CD4-positive, alpha-beta T cell treated with Interleukin-4 for 1 hour (primary cell): ENCODE measurements at places on chromosomes 7 and 10.
A peak's percentile ranks its signal among the peaks of the same experiment; 100 is the strongest.

DNA sequence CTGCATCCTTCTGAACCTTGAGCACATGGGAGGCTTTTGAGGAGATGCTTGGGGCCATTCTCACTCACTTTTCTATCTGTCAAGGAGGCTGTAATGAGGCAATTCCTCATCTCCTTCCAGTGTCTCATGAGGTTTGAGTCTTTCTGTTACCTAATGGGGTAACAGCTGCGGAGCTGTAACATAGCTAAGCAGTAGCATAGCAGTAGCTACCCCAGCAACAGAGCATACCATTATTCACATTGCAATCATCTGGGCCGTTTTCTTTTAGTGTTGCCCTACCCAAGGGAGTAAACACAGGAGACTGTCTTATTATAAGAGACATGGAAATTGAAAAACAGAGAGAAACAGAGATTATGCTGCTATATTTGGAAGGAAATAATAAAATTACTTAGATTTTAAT is 68.7 kb downstream of the AKR1D1 start:
- DNase-seq, result no peak

DNA sequence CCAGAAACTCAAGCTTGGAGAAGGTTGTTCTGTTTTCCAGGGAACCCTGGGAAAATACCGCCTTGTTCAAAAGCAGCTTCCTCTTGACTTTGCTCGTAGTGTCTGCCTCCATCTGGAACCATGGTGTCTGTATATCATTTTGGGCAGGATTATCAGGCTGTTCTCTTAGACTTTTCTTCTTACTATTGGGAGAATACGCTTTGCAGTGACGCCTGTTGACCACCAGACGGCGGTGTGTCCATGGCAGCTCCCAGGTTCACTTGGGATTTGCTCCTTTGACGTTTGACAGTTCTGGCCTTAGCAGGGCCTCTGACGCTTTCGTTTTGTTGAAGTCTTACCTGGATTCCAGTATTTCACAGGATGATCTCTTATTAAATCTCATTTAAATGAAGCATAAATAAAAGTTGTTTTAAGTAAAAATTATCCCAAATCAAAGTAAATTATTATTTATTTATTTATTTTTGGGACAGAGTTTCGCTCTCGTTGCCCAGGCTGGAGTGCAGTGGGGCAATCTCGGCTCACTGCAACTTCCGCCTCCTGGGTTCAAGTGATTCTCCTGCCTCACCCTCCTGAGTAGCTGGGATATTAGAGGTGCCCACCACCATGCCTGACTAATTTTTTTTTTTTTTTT is 41.8 kb upstream of the GJD4 start:
- peak; percentile 51 for DNase-seq

DNA sequence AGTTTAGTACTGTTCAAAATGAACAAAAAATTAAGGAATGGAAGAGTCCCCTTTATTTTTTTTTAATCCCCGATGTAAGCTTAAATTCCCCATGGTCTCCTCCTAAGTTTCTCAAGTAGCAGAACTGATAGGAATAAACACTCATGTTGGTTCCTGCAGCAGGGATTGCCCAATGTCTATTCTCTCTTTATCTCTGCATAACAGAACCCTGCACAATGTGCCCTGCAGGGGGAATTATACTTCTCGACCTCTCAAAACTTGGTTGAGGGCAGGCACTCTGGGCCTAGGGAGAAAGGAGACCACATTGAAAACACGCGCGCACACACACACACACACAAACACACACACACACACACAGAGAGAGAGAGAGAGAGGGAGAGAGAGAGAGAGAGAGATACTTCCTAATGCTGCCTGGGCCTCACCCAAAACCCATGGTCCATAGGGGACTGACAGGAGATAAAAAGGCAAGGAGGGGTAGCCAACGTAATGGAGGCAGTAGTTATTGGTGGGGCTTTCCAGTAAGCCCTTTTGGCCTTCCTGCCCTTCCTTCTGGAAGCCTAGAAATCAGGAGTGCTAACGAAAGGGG is 22.7 kb downstream of the JAZF1 start:
- DNase-seq, result no peak

- no peak for DNase-seq
Measured at GRCh38 chr7:1899196-1899595, 229.1 kb downstream of the ELFN1 start.

- peak; percentile 87 for DNase-seq
Measured at GRCh38 chr10:102229810-102230263, 3.7 kb downstream of the ELOVL3 start.

- no peak for DNase-seq
Measured at GRCh38 chr7:14252458-14252857, 263.0 kb upstream of the ETV1 start.

DNA sequence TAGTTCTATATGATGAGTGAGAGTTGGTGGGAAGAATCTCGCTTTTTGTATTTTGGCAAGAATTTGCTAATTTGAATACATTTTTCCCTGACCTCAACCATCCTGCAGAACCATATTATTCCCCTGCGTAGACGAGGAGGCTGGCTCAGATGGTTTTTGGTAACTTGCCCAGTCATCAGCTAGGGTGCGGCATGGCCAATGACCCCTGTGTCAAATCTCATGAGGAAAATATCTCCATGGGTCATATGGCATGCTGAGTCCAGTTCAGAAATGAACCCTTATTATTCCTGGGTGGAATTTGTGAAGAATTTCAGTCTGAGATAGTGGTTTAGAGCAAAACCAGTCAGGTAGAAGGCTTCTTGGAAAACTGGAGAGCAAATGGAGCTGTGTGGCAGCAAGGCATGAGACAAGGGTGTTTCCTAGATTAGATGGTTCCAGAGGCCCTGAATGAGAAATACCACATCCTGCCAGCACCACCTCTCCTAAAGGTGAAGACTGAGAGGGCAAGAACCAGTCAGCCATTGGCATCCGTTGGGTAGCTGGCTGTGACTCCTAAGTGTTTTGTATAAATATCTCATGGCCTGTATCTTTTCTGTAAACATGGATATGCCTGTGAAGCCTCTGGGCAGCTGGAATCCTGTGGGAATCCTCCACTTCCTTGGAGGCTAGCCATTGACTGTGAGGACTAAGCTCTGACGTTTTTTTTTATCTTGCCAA is 5.8 kb upstream of the UPP1 start:
- peak; percentile 37 for DNase-seq

GRCh38 chr7:43640679-43641078 is 57.8 kb downstream of the STK17A start:
- DNase-seq, result no peak

- no peak for DNase-seq
Measured at GRCh38 chr7:90210981-90211380, 559 bp upstream of the STEAP2 start.

- no peak for DNase-seq
Measured at GRCh38 chr7:139640681-139641080, 117.2 kb downstream of the CLEC2L start.

DNA sequence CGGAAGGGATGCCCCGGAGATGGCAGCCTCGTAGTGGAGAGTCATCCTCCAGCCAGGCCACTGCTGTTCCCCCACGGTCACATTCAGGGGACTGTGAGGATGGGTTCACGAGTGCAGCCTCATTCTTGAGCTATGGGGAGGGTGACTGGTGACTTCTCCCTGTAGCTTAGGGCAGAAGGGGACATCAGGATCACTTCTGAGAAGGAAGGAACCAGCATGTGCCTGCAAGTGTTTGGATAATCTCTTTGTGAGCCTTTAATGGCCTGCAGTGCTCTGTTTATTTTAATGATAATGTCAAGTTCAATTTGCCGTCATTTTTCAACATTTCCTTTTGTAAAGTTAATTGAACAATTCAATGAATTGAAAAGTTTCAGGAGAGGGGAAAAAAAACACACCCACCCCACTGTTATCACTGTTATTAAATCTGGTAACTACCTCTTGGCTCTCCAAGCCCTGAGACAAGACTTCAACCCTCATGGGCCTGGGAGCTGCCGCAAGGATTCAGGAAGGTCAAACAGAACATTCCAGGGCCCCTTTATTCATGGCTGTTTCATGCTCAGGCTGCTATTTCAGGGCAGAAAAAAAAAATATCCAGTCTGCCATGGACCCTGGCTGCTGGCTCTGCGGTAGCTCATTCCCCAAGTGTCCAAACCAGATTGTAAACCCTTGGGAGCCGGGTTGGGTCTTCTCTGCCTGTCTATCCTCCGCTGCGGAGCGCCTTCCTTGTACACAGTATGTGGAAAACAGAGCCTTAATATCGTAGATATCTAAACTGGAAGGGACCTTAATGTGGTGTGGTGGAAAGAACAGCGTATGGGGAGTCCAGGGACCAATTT is 100.4 kb downstream of the CDH23 start:
- DNase-seq, result no peak

GRCh38 chr10:130212746-130213145 is 76.6 kb downstream of the GLRX3 start:
- no peak for DNase-seq

DNA sequence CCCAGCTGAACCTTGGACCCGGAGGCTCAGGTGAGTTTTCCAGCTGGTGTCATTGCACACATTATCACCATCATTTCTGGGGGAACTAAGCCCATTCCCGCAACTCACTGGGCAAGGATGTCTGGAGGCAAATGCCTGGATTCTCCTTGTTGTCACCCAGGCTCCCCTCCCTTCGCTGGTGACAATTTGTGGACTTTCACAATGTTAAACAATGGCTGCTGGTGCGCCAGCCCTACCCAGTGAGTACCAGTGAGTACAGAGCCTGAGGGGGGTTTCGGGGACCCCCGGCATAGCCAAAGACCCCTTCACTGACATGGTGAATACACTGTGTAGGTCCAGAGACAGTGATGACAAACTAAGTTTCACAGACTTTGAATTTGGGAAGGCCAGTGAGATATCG is 189.2 kb downstream of the ADARB2 start:
- DNase-seq, result no peak

DNA sequence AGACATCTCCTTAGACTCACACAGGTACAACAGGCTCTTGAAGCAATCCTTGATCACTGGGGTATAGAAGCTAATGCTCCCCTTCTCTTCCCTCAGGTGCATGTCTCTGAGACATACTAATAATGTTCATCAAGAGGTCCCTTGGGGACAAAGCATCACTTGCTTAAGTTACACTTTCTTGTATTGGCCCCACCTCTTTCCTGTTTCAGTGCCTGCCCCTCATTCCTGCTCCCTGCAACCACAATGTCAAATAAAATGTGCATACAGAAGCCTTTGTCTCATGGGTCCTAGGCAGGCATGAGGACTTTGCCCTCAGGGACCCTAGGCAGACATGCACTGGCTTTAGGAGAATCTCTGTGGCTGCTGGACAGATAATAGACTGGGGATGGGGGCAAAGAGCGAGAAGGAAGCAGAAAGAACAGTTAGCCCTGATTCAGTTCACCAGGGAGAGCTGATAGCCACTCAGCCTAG is 175.0 kb upstream of the NPY start:
- DNase-seq, result no peak

DNA sequence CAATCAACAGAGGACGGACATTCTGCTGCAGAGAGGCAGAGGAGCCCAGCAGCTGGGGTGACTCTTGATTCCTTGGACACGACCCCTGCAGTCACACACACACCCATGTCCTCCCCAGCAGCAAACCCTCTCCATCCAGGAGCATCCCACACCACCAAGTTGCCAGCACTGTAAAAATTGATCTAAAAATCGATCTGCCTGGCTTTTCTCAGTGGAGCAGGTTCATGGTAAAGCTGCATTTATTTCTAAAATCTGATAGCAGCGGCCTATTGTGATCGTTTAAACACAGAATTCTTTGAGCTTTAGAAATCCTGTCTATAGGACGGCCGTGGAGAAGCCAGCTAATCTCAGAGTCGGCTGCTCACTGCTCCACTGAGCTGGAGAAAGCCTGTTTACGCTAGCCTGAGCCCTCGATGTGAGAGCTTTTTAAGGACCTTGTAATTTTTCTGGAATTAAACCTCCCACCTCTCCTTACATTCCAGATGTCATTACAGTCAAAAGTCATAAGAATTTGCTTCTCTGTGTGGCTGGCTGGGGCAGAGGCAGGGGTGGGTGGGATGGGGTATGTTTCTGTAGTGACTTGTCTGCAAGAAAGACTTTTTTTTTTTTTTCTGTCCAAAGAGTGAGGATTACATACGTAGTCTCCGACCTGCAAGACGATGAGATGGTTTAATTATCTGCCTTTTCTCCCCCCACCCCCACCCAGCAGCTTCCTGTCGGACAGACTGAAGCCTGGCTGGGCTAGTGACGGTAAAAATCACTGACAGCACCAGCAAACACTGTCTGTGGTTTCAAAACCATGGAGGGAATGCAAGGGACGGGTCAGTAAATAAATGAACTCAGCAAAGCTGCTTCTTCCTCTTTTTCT is 31.6 kb downstream of the TRIM8 start:
- DNase-seq, result peak; percentile 51

- DNase-seq, result no peak
Measured at GRCh38 chr10:94155722-94156271, 162.1 kb downstream of the PLCE1 start.

DNA sequence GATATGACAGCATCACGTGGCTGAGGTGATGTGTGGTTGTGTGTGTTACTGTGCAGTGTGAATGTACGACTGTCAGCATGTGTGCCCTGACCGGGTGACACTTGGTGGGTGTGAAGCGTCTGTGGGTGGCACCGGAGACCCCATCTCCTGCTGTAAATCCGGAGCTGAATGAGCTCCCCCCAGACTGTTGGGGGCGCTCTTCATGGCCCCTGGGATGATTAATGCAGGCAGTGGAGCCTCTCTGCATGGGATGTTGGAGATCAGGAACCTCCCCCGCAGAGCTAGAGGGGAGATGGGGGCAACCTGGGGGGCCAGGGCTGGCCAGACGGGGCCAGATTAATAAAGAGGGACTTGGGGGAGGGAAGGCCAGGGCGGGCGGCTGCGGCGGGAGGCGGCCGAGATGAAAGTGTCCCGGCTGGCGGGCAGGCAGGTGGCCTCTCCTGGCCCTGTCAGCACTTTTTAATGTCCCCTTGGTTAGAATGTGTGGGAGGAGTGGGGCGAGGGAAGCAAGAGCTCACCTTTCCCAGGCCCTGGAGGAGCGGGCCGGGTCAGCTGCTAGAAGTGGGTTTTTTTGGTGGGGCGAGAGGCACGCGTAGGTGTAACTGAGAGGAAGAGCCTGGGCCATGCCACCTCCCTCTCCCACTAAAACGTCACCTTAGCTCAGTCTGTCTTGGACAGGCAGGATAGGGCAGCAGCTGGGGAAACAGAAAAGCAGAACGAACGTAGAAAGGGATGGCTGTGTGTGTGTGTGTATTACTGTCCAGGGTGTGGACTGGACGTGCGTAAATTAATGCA is 34.1 kb downstream of the HIF1AN start:
- no peak for DNase-seq

DNA sequence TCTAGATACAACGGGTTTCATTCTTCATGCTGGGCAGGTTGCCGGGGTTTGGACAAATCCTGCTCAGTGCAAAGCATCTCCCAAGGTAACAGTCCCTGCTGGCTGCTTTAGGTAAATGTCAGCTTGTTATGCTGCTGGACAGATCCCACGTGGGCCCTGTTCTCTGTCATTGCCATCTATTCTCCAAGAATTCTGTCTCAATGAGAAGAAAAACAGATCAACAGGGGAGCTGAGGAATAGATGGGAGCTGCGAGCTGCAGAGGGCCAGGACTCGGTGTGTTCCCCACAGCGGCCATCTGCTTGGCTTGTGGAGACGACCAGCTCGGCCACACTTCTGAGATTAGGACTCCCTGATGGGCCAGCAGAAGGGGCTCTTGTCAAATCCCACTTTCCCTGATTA is 235.2 kb downstream of the DPP6 start:
- DNase-seq, result no peak

GRCh38 chr7:35758421-35758820 is 42.4 kb upstream of the SEPTIN7 start:
- DNase-seq, result peak; percentile 13

GRCh38 chr10:118106426-118106825 is 59.7 kb upstream of the RAB11FIP2 start:
- no peak for DNase-seq
